CD4-positive, alpha-beta T cell treated with Interleukin-4 for 4 hours (primary cell): ENCODE measurements at places on chromosomes 5 and 9.
A peak's percentile ranks its signal among the peaks of the same experiment; 100 is the strongest.

GRCh38 chr5:113050721-113051382, 74.3 kb downstream of the DCP2 start:
- DNase-seq: no peak

DNA sequence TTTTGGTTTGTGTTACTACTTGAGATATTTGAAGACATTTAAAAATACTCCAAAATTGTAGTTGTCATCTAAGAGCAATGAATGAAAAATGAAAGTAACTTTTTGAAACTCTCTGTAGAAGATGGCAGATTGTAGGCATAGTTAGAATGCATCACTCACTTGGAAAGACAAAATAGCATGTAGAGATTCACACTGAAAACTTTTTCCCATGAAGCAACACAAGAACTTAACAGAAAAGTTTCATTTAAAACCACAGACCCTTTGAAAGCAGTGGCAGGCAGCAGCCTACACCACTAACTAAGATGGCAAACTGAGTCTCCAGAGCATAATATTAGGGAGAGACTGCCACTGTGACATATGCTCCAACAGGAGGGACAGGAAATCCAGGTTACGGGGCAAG, 18.9 kb upstream of the FAM174A start:
- DNase-seq: no peak

GRCh38 chr5:33973271-33973670, 11.2 kb downstream of the SLC45A2 start:
- DNase-seq: no peak

GRCh38 chr5:64759960-64760660, 8.4 kb downstream of the SREK1IP1 start:
- DNase-seq: no peak

- DNase-seq: no peak
These were observed 5.8 kb upstream of the HAND1 start for GRCh38 chr5:154483654-154484392.

DNA sequence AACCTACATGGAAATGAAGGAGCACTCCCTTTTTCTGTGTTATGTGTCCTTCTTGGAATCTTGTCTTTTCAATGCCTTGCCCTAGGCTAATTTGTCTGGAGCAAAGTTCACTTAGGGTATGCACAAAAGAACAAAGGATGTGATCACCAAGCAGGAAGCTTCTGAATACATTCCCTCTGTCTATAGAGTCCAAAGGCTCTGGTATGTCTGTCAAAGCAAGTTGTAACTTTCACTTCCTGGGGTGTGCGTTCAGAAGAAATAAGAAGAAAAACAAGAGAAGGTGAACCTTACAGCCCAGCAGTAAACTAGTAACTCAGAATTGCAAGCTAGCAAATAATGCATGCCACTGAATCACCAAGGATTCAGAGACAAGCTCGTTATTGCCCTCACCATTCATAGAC, 31.7 kb upstream of the CDH6 start:
- DNase-seq: no peak

DNA sequence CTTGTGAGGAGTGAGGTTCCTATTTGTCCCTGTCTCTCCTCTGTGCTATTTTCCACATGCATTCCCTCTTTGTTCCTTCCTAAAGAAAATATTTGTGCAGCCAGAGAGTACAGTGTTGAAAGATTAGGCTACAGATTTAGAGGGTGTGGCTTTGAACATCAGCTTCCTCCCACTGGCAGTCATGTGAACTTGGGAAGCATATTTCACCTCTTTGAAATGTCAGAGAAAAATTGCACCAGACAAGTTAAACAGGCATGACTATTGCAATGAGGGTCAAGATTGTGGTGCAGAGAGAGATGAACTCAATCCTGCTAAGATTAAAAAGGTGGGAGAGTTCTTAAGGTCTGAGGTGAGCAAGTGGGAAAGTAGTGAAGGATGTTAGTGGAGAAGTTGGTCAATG, 641.0 kb downstream of the DNAH5 start:
- no peak for DNase-seq

DNA sequence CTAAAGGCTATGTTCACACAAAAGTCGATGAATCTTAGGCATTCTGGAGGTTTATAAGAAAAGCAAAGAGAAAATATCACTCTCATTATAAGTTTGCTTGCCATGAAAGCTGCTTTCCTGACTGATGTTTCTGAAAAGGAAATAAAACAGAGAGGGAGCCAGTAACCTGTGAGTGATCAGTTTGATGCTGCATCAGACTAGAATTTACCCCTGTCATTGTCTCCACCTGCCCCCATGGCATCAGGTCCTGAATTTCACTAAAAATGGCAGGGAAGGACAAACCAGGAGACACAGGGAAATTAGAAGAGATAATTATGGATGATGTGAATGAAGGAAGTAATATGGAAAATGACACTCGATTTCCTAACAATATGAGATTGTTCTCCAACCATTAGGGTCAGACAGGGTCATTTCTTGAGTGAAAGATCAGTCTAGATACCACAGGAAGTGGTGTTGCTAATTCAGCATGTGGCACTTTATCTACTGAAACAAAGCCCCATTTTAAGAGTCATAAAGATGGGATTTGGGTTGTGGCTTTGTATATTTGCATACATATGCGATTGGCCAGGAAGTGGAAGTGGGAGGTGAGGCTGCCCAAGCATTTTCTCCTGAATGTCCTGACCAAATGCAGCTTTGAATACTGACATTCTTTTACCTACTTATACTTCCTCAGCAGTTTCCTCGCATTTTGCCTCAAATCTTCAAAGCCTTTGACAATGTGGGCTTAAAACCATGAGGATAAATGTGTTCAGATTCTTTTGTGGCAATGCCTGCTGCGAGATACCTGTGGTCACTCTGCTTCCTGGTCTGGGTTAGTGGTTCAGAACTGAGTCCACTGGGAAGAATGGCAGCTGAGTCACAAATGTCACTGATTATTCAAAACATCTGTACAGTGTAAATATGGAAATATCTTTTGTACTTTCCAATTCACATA, 29.7 kb downstream of the MEGF10 start:
- no peak for DNase-seq

- peak; percentile 99 for DNase-seq
These were observed 81.5 kb downstream of the PTPDC1 start for GRCh38 chr9:94165592-94166235.

GRCh38 chr5:167634432-167634831, 657.0 kb upstream of the WWC1 start:
- no peak for DNase-seq

- no peak for DNase-seq
These were observed 107.3 kb downstream of the VPS13A start for GRCh38 chr9:77284616-77285015.

- no peak for DNase-seq
These were observed 2.8 kb downstream of the RXRA start for GRCh38 chr9:134328841-134329575.

- DNase-seq: no peak
These were observed 71.9 kb downstream of the ITGA1 start for GRCh38 chr5:52859628-52860027.

DNA sequence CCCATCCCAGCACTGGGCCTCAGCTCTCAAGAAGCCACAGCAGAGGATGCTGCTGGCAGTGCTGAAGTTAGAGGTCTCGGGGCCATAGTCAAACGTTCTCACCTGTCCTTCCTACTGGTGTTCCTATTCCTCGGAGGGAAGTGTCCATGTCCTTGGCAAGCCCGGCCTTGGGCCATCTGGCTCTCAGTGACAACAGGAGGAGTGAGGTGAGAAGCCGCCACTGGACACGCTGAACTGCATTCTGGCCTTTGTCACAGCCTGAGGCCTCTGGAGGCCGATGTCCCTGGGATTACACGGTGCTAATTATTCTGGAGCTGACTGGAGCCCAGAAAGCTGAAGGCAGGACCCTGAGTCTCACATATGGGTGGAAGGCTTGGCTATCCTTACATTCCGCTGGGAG, 92.5 kb downstream of the OLFM1 start:
- DNase-seq: no peak

DNA sequence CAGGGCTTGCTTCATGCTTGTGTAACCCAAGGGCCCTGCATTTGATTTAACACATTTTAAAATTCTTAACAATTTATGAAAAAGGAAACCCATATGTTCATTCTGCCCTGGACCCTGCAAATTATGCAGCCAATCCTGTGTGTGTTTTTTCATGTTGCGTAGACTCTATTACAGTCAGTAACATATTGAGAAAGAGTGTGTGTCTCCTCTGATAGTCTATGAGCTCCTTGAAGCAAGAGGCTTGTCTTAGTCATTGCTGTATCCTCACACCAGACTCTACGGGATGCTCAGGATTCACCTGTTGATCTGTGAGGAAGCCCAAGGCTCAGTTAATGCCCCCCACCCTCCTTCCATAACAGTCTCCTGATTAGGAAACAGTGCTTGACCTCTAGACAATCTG, 177.3 kb upstream of the DMAC1 start:
- peak; percentile 1 for DNase-seq

GRCh38 chr9:131310833-131311554, 21.5 kb downstream of the PLPP7 start:
- peak; percentile 59 for DNase-seq

DNA sequence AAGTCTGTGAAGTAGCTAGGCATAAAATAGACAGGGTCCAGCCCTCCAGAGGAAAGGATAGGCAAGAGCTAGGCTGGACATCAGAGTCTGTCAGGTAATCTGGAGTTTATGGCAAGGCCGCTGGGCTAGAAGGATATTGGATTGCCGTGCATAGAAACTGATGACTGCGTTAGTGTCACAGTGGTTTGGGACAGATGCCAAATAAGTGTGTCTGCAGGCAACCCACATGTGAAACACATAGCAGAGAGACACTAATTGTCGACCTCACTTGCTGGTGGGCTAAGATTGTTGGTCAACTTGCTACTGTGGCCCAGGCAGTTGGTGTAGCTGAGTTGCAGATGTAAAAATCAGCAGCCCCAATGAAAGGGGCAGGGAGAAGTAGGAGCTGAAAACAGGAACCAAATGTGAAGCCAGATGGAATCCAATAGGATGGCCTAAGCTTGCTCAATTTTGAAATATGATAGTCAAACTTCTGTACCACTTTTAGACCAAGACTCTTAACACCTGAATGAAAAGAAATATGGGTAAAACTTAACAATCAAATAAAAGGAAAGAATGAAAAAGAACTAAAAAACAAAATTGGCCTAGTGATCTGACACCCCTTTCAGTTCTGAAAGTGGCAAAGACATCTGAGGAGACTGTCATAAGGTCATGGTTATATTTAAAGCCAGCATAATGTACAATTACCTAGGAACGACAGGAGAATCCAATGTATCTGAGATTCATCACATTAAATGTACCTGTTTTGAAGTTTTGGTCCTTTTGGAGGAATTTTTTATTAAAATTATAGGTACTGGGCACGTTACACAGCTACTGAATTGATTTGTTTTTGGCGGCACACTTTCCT, 243.3 kb upstream of the ACTBL2 start:
- no peak for DNase-seq

DNA sequence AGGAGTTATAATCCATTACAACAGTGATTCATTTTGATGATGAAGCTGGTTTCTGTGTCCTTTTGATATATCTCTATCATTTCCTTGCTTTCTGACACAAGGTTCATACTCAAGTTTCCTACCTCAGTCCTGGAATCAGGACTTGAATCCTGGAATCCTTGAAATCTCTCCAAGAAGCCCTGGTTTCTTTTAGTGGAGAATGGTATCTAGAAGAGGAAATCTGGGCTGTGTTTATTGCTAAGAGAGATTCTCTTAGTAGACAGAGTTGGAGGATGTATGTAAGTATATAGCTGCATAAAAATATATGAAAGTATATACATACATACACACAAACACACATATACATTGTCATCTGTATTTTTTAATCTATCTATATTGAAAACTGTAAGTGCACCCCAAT, 114.4 kb downstream of the GCNT1 start:
- DNase-seq: no peak

- no peak for DNase-seq
These were observed 1.2 kb downstream of the NSD1 start for GRCh38 chr5:177134697-177135225.

DNA sequence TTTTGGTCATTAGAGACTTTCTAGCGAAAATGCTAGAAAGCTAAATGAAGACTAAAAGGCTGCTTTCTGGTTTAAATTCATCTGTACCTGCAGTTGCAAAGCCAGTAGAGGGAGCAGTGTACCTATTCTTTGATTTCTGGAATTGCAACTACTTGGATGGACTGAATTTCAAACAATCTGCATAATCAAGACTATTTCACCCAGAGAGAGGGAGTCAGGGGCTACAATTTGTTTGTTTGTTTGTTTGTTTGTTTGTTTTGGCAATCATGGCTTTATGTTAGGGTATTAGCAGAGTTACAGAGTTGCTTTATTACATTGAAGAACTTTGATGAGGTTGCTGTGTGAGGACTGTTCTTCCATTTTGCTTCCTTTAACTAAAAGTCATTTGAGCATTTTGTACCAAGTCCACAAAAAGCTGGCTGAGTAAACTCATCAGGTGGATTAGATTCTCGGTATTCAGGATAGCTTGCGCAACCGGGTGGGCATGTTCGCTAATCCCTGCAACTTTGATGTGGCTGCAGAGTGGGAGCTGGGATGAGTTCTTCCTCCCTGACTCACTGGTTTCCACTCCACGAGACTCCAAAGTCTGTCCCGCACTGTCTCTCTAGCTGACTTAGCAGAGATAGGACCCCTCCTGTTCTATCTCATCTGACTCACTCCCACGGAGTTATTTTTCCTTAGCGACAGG, 80.0 kb upstream of the TUT7 start:
- peak; percentile 32 for DNase-seq

DNA sequence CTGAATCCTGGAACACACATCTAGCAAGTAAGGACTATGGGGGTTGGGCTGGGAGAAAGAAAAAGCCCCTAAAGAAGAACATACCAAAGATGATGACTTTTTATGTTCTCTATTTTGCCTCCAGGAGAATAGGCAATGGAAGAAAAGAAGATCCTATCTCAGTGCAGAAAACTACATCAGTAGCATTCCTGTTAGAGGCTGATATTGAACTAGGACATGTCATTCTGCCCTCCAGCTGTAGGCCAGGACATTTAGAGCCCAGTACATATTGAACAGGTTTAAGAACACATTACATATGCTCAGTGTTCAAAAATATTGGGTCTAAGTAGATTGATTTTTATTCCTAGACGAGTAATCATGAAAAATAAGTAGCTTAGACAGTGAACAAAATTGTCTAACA, 24.7 kb downstream of the PRLR start:
- no peak for DNase-seq
